ENCODE measurements at places on chromosomes 4 and X.

GRCh38 chr4:34009951-34010350 is 2234.4 kb downstream of the ARAP2 start:
- H3K27ac ChIP-seq, result no peak overlapping the region
- no peaks in the 10 kb centered on the region for H3K4me1 ChIP-seq
- no peaks in the 10 kb centered on the region for H3K27me3 ChIP-seq
- H3K36me3 ChIP-seq, result no peaks in the 10 kb centered on the region
- DNase-seq, result no peak

DNA sequence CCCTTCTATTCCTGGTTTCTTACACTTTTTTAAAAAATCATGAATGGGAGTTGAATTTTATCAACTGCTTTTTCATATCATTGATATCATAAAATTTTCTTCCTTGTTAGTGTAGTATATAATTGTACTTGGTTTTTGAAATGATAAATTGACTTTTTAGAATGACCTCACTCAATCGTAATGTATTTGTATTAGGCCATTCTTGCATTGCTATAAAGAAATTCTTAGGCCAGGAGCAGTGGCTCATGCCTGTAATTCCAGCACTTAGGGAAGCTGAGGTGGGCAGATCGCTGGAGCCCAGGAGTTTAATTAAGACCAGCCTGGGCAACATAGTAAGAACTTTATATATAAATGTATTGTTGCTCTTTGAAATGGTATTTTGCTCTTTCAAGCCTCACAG is 6.3 kb downstream of the EXOC1 start:
- H3K4me3 ChIP-seq, result no peak overlapping the region
- no peaks in the 10 kb centered on the region for H3K27me3 ChIP-seq
- H3K27ac ChIP-seq, result no peak overlapping the region
- no peak for DNase-seq
- H3K4me1 ChIP-seq, result no peaks in the 10 kb centered on the region

GRCh38 chrX:57104406-57104805 is 16.9 kb downstream of the SPIN2B start:
- no peak for DNase-seq
- no peaks in the 10 kb centered on the region for H3K36me3 ChIP-seq
- no peaks in the 10 kb centered on the region for H3K4me1 ChIP-seq
- no peak overlapping the region for H3K4me3 ChIP-seq
- no peaks in the 10 kb centered on the region for H3K27me3 ChIP-seq

DNA sequence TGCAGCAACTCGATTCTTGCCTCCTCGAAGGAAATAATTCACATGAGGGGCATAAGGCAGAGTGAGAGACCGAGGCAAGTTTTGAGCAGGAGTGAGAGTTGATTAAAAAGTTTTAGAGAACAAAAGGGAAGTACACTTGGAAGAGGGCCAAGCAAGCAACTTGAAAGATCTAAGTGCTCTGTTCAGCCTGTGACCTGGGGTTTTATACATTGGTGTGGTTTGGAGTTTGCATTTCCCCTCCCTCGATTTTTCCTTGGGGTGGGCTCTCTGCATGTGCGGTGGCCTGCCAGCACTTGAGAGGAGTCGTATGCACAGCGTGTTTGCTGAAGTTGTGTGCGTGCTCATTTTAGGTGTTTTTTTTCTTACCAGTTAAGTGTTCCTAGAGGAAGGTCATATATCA is 356.4 kb downstream of the KLHL4 start:
- H3K27ac ChIP-seq, result no peak overlapping the region
- DNase-seq, result no peak
- H3K4me3 ChIP-seq, result no peak overlapping the region
- no peaks in the 10 kb centered on the region for H3K36me3 ChIP-seq
- no peaks in the 10 kb centered on the region for H3K27me3 ChIP-seq
